ENCODE measurements at places on chromosomes 4 and X.
A peak's percentile ranks its signal among the peaks of the same experiment; 100 is the strongest.

DNA sequence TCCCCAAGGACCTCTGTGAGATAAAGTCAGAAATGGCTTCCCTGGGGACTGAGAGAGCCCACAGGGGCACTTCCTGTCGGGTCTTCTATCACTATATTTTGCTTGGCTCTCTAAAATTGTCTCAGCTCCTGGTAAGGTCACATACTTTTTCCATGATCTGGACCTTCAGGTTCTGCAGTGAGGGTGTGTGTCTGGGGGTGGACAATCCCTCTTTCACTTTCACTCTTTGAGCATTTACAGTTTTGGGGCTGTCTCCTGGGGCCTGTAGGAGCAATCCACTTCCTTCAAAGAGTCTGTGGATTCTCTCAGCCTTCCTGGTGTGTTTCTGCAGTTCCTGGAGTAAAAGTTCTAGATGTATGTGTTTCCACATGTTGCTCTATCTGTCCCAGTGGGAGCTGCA is 335.7 kb downstream of the FSTL5 start:
- DNase-seq: peak; percentile 32

GRCh38 chr4:8051644-8052043 is 107.0 kb downstream of the ABLIM2 start:
- no peak for DNase-seq

GRCh38 chrX:112613039-112613438 is 66.7 kb downstream of the LHFPL1 start:
- DNase-seq: no peak

DNA sequence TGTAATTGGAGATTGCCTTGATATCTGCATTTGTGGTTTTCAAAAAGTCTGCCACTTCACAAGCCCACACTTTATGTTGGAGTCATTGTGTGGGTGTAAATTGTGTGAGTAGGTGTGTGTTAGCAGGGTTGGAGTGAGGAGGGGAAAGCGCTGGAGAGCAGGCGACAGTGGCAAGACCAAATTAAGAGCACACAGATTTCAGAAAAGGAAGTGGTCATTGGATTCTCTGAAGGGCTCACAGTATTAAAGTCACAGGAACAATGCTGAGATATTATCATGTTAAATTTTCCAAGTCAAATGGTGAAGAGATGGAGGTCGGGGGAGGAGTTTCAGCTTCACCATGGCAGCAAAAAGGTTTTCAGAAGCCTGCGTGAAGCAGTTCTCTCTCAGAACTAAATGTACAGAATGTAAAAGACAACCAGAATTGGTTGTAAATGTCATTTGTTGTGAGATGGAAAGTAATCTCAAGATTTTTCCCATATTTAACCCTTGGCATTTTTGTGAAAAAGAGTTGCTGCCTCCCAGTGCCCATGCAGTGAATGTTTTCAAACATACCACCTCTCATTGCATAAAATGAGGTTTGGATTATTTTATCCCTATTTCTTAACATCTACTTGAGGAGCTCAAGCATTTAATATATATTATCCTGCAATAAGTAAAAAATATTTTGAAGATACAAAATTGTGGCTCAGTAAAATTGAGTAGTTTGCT is 265.9 kb downstream of the ZNF674 start:
- no peak for DNase-seq

DNA sequence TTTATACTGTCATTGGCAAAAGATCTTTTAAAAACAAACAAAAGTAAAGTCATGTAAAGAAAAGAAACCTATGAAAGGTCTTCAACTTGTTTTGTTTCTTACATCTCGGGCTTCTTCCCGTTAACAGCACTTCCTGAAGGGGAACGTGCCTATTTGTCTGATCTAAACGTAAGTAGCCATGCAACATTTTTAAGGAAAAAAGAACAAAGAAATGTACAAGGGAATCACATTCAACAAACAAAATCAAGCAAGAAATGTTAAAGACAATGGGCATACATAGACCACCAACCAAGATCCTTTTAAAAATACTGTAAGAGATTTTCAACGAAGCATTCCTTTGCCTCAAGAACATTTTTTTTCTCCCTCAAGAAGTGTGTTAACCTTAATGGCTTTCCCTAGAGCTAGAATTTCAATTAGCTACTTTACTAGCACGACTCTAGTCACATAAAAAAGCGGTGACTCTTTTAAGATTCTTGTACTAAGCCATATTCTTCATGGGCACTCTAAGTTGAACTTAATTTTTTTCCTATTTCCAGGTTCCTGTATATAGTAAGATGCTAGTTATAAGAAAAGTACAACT is 112.0 kb upstream of the TTC29 start:
- DNase-seq: peak; percentile 41

GRCh38 chr4:8655411-8656184 is 63.0 kb downstream of the CPZ start:
- DNase-seq: no peak

DNA sequence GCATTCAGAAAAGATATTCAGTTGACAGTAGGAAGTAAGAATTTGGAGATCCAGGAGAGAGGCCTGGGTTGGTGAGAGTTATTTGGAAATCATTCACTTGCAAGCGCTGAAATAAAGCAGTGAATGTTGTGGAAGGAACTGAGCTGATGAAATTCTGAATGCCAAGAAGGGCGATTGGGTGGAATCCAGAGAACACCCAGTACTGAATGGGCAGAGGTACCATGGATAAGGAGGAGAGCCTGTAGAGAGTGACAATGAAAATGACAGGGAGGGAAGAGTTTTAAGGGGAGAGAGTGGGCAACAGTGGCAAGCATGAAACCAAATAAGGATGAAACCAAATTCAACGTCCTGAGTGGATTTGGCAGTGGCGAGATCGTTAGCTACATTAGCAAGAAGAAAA is 6.7 kb upstream of the STOX2 start:
- no peak for DNase-seq

- no peak for DNase-seq
Measured at GRCh38 chrX:39174772-39175417, 373.6 kb downstream of the MID1IP1 start.

DNA sequence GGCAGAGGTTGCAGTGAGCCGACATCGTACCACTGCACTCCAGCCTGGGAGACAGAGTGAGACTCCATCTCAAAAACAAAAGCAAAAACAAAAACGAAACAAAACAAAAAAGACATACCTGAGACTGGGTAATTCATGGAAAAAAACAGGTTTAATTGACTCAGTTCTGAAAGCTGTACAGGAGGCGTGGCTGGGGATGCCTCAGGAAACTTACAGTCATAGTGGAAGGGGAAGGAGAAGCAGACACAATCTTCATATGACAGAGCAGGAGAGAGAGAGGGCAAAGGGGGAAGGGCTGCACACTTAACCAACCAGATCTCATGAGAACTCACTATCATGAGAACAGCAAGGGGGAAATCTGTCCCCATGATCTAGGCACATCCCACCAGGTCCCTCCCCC is 229.5 kb downstream of the STK32B start:
- no peak for DNase-seq

- DNase-seq: no peak
Measured at GRCh38 chr4:15914736-15915135, 23.8 kb downstream of the FGFBP1 start.

- peak; percentile 80 for DNase-seq
Measured at GRCh38 chrX:10634392-10635161, 14.2 kb upstream of the MID1 start.

- no peak for DNase-seq
Measured at GRCh38 chrX:25178555-25178954, 162.8 kb upstream of the ARX start.

GRCh38 chr4:71187404-71188155 is 151.2 kb upstream of the SLC4A4 start:
- peak; percentile 40 for DNase-seq

DNA sequence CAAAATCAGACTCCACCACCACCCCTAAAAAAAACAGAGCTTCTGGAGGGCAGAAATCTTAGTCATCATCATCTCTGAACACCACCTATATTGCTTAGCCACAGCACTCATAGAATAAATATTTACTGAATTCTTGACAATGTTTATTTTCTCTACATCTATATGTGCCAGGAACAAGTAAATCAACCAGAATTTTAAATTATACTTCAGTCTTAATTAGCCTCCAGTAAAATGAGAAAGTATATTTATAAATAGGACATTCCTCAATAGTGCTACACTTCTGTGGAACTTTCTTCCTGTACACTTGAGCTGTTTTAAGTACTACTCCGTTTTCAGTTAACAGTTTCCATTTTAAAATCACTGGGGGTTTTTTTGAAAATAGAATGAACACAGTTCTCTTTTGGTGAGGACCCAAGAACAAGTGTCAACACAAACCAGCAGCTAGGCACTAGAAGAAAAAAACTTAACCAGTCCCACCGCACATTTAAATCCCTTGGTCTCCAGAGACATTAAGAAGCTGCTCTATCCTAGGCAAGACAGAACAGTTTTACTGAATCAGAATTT is 25.5 kb downstream of the SMIM14 start:
- peak; percentile 60 for DNase-seq

DNA sequence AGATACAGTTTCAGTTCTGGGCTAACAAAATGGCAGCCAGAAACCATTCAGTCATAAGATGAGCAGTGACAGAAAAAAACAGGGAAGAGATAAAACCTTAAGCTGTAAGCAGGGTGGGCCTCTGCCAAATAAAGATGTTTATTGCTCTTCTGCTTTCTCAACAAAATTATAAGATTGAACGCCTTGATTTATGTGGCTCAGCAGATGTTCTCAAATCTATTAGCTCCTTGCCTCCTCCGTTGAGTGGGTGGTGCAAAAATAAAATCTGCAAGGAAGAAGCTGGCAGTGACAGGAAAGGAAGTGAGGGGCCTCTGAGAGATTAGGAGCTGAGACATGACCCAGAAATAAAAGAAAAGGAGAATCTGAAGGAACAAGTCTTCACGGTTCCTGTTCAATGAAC is 206.6 kb downstream of the PTTG2 start:
- DNase-seq: no peak

- DNase-seq: no peak
Measured at GRCh38 chr4:44872246-44872645, 145.9 kb upstream of the GNPDA2 start.

- peak; percentile 37 for DNase-seq
Measured at GRCh38 chr4:155609455-155610059, 57.1 kb upstream of the GUCY1A1 start.

- DNase-seq: no peak
Measured at GRCh38 chrX:47610511-47610910, 9.1 kb downstream of the SYN1 start.
